ENCODE measurements at places on chromosomes 16 and 17.

DNA sequence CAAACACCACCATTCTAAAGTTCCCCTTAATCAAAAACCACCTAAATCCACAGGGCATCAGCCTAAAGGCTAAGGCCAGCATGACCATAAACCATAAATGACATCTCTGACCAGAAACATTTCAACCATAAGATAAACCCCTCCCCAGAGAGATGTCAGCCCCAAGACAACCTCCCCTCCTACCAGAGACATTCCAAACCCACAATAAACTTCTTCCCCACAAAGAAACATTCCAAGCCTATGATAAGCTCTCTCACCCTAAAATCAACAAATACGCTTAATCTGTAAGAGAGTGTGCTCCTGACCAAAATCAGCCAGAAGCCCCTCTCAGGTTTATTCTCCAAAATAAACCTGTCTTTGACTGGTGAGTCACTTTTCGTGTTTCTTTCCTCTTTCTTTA, 54.8 kb downstream of the SLFN5 start:
- no peak for DNase-seq

- peak; percentile 78 for DNase-seq
These were observed 14.1 kb downstream of the CYGB start for GRCh38 chr17:76523084-76524037.

- no peak for DNase-seq
These were observed 37.9 kb downstream of the ELAC2 start for GRCh38 chr17:12979826-12980500.

DNA sequence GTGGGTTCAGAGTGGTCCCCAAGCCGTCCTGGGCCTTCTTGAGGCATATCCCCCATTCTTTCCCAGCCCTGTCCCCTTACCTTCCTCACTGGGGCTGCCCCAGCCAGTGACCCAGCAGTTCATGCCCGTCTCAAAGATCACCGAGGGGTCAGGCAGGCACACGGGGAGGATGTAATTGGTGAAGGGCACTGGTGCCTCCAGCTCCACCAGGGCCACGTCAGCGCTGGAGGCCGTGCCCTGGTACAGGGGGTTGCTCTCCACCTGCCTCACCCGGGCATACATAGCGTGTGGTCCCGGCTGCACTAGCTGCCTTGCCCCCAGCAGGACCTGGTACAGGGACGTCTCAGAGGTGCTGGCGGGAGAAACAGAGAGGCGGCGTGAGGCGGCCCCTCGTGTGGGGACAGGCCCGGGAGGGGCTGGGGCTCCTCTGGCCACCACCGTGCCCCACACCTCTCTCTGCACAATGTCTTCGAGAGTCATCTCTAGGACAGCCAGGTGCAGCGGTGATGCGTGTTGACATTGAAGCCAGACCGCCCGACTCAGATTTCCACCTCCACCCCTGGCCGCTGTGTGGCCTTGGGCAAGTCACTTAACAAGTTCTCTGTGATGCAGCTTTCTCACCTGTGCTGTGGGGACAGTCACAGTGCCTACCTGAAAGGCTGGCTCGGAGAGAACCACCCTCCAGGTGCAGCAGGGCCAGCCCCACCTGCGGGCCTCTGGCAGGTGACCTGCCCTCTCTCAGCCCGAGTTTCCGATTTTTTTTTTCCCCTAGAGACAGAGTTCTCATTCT, 5.8 kb downstream of the PRSS27 start:
- DNase-seq: no peak

DNA sequence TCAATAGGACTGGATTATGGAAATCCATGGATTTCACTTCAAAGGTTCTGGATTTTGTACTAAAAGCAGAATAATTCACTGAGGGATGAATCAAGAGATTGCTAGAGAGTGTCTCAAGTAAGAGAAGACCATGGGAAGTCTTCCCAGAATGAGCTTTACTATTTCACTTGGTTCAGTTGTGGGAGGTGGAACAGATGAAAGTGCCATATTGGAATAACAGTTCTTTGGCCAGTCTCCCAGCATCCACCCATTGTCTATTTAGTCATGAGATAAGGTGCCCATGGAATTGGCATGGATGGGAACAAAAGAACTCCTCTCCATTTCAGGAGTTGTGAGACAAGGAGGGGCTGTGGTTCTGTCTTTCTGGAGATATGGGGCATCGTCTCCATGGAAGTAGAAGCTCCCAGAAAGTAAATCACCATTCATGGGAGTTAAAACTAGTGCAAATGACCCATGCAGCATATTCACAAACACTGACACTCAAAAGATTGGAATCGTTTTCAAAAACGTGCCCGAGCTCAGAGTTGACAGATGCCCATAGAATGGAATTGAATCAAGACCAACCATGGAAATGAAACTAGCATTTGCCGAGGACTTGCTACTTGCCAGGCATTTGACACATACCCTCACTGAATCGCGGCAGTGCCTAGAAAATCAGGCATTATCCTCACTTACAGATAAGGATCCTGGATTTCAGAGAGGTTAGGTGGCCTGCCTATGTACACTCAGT, 36.2 kb upstream of the CLEC3A start:
- no peak for DNase-seq

- DNase-seq: no peak
These were observed 60.9 kb downstream of the RAI1 start for GRCh38 chr17:17742133-17742621.

DNA sequence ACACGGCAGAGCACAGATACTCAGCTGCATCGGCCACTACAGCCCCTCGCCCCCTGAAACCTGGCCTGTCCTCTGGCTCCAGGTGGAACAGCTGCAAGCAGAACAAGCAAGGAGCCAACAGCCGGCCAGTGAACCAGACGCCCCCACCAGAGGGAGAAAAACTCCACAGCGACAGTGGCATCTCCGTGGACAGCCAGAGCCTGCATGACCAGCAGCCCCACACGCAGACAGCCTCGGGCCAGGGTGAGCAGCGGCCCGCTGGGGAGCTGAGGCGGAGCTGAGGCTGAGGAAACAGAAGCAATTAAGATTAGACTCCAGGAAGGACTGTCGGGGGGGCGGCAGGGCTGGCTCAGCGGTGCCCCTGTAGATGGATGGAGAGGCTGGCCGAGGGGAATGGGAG, 16.7 kb downstream of the NGFR start:
- DNase-seq: no peak

DNA sequence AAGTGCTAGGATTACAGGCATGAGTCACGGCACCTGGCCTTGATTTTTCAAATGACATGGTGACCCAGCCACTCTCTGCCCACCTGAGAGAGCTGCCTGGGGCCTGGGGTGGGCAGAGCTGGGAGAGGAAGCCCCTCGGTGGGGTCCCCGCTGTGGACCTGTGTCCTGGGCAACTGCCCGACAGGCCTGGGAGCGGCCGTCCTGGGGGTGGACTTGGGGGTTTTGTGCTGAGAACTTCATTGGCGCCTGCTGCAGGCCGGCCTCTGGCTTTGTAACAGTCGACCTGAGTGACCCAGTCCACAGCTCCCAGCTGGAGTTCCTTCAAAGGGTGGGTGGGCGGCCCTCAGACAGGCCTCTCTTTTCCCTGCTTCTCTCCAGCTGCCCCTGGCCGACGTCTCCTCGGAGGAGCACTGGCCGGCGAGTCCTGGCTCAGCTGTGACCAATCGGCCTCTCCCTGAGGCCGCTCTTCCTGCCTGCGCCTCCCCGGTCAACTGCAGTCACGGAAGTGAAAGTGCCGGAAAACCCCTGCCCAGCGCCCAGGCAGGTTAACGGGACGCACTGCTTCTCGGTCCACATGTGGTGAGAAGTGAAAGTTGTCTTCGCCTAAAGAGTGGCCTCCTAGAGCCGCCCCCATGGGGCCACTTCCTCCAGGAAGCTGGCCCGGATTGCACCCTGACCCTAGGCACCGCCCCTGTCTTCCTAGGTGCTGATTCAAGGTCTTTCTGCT, 5.5 kb downstream of the CBFA2T3 start:
- no peak for DNase-seq

- no peak for DNase-seq
These were observed 107.3 kb downstream of the CMIP start for GRCh38 chr16:81551821-81552304.

- no peak for DNase-seq
These were observed 107.0 kb upstream of the RPL38 start for GRCh38 chr17:74096456-74096855.

DNA sequence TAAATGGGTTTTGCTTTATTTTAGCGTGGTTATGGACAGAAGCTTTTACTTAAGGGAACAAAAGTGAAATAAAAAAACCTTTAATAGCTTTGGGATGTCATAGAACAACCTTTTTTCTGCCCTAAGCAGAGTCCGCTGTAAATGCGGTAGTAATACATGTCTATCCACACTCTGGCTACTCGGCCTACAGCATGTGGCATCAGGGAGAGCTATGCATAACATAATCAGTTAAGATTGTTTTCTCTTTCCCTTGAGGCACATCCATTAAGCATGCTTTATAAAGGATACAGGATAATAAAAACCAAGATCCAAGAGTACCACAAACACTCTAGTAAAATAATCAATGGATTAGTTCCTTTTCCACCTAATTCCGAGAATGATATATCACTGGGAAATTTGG, 10.3 kb downstream of the RPGRIP1L start:
- no peak for DNase-seq

- DNase-seq: no peak
These were observed 4.2 kb downstream of the DPH1 start for GRCh38 chr17:2034157-2034556.

DNA sequence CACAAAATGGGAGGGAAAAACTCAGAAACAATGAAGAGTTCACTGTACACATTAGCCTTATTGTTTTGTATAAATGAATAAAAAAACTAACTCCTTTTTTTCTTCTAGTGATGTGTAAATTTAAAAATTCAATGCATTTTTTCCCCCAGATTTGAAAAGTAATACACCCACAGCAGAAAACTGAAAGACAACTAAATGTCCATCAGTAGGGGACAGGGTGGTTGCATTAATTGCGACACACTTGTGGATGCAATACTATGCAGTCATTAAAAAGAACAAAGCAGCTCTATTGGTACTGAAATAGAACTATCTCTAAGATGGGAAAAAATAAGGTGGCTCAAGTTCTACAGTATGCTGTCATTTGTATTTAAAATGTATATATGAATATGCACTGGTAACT, 13.7 kb upstream of the WIPI1 start:
- DNase-seq: no peak

GRCh38 chr17:50731575-50732460, 12.4 kb downstream of the LUC7L3 start:
- DNase-seq: no peak

GRCh38 chr16:61274211-61274610, 762.0 kb downstream of the CDH8 start:
- DNase-seq: no peak

- DNase-seq: no peak
These were observed 41.4 kb downstream of the RPH3AL start for GRCh38 chr17:311119-311782.

DNA sequence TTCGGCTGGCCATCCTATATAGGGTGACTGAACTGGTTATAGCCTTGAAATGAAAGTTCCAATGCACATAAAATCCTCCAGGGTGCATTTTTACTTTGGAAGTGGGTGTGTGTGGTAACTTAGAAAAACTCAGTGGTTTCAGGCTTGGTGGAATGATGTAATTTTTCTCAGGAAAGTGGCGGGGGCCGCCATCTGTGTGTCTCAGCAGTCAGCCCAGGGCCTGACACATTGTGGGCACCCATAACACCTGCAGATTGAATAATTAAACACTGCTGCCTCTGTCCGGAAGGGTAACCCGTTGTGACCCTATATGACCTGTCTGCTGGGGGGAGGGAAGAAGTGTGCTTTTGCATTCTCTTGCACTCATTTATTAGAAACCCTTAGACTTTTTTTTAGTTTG, 2.2 kb upstream of the PDP2 start:
- no peak for DNase-seq

DNA sequence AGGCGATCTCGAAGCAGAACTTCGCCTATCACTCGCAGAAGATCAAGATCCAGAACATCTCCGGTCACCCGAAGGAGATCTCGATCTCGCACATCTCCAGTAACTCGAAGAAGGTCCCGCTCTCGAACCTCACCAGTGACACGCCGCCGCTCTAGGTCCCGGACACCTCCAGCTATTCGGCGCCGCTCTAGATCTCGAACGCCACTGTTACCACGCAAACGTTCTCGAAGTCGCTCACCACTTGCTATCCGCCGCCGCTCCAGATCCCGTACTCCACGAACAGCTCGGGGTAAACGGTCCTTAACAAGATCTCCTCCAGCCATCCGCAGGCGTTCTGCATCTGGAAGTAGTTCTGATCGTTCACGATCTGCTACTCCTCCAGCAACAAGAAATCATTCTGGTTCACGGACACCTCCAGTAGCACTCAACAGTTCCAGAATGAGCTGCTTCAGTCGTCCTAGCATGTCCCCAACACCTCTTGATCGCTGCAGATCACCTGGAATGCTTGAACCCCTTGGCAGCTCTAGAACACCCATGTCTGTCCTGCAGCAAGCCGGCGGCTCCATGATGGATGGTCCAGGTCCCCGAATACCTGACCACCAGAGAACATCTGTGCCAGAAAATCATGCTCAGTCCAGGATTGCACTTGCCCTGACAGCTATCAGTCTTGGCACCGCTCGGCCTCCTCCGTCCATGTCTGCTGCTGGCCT, 10.5 kb downstream of the ELOB start:
- no peak for DNase-seq

GRCh38 chr17:30316736-30317135, 17.1 kb downstream of the TMIGD1 start:
- DNase-seq: no peak

DNA sequence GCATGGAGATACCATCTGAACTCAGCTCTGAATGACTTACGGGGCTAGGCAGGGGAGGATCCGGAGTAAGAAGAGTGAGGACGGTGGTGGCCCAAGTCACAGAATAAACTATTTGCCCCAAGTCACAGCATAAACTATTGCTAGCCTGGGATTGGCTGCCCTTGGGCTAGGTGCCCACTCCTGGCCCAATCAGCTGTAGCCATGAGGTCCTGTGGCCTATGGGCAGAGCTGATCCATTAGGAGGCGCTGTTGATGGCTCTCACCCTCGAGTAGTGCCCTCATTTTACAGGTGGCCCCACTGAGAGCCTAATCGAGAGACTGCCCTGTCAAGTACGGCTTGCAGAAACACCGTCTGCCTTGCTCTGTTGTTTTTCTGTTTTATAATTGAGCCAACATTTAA, 62.3 kb upstream of the ZNF423 start:
- no peak for DNase-seq

All from right kidney (tissue), 9 donors.